NCI-H187 (cell line): ENCODE measurements at places on chromosomes 3 and 15.

GRCh38 chr3:72077473-72078259, 292.7 kb upstream of the PROK2 start:
- no peak for DNase-seq

DNA sequence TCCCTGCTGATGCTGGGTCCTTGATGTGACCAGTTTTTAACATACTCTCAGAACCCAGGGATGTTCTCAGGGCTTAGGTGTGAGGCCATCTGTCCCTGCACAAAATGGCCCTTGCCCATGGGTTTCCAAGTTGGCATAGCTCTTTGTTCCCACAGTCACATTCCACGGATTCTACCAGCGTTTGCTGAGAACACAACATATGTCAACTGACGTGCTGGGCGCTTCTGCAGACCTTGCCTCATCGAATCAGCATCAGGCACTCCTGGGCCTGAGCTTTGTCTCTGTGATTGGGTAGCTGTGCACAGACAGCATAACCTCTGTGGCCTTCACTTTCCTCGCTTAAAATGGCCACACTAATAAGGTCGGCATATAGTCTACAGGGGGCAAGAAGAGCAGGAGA, 69.0 kb downstream of the MGLL start:
- no peak for DNase-seq

DNA sequence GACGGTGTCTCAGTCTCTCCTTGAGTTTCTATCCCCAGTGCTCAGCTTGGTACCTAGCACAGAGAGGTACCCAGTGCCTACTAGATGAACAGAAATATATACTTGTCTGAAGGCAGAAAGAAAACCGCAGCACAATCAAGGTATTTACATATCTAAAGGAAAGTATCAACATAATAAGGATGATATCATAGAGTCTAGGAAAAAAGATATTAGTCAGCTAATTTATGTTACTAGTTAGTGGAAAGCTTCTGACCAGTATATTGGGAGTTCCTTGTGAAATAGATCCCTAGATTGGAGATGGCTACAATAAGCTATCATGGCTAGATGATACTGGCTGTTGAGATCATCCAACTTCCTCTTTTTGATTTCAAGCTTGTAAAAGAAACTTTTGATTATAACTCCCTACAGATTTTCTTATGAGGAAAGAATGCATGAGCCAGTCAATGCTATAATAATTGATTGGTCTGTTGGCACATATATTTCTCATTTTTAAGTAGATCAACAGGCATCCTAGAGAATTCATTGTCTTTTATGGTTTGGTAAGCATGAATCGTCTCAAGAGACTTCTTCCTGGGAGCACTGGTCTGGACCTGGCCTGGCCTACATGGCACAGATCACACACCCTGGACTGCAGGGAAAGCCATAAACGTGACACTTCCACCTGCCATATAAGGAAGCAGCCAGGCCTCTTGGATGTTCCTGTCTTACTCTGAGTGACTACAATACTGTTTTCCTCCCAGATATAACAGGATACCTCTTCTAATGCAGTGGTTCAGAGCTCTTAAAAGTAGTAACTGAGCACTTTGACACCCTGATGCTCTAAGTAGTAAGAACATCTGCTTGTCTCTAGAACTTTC, 60.7 kb downstream of the IMPG2 start:
- DNase-seq = no peak

- no peak for DNase-seq
Observed at GRCh38 chr15:61935493-61935892, 124.8 kb downstream of the VPS13C start.

DNA sequence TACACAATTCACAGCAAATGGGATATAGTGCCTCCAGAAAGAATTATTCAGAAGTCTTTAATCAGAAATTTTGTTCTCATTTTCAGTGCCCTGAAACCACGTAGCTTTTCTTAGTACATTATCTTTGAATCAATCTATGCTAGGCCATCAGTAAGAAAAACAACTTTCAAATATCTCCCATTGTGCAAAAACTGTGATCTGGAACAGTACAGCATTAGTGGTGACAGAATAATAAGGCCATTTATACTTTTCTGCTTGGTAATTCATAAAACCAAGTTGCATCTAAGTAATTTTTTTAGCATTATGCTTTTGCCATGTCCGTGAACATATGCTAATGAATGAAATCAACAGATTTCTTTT, 35.4 kb upstream of the ZNF385D start:
- no peak for DNase-seq

GRCh38 chr3:158652463-158652862, 8.1 kb downstream of the GFM1 start:
- DNase-seq = no peak

GRCh38 chr3:65963787-65964677, 74.7 kb downstream of the MAGI1 start:
- no peak for DNase-seq

DNA sequence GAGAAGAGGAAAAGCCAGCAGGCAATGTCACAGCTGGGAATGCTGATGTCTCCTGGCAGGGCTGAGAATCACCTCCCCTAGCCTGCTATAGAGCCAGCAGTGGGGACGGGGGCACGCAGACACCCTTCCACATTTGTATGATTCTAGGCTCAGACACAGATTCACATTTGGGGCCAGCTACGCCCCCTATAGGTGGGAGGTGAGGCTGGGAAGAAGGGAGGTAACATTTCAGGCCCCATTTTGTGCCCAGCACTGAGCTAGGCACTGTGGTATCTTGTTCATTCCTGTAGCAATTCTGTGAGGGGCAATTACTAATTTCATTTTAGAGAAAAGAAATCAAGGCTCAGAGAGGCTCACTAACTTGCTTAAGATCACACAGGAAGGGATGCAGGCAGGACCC, 15.9 kb upstream of the ACAD9 start:
- DNase-seq = no peak

DNA sequence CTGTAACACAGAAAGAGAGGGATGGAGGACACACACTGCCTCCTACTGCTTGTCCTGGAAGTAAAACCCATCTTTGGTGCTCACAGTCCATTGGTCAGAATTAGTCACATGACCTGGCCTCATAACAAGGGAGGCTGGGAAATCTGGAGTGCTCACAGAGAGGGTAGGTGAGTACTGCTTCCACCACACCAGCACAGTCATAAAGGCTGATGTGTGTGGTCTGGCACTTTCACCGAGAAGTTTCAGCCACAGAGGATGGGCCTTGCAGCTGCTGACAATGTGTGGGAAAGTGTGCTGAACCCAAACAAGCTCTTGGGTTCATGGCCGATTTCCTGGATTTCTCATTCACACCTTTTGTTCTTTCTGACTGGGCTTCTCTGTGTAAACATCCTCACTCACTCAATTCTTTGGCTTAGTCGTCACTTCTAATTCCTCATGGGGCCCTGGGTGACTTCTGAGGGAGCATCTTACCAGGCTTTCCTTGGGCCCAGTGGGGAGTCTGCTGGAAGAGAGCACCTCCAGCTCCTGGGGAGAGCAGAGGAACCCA, 100.7 kb downstream of the ASB7 start:
- no peak for DNase-seq

- no peak for DNase-seq
Observed at GRCh38 chr3:175311946-175312345, 452.8 kb downstream of the NAALADL2 start.

DNA sequence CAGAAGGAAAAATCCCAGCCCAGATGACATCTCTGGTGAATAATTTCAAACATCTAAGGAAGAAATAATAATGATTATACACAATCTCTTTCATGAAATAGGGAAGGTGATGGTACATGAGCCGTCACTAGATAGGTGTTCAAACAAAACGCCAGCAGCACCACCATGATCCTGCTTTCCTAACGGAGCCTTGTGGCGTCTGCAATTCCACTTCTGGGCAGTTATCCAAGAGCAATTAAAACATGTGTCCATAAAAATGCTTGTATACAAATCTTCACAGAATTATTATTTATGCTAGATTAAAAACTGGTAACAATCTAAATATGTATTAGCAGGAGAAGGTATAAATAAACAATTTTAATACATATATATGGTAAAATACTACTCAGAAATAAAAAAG, 33.7 kb downstream of the RTP4 start:
- DNase-seq = no peak

- no peak for DNase-seq
Observed at GRCh38 chr15:89321521-89322410, 12.9 kb downstream of the POLG start.

- no peak for DNase-seq
Observed at GRCh38 chr3:12120374-12121140, 38.2 kb downstream of the TIMP4 start.

DNA sequence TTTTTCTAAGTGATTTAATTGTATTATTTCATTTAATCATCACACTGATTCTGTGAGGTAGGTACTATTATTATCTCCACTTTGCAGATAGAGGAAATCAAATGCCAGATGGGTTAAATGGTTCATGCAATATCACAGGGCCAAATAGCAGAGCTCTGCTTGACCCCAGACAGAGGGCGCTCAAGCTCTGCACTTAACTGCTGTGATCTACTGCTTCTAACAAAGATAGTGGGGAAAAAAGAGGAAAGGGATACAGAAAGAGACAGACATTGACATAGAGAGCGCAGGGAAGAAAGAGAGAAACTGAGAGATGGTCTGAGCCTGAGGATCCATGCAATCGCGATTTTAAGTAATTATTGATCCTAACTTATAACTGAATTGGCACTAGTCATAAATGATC, 279.1 kb upstream of the THRB start:
- peak; percentile 1 for DNase-seq

- DNase-seq = no peak
Observed at GRCh38 chr3:126375835-126376331, 18.7 kb upstream of the KLF15 start.

DNA sequence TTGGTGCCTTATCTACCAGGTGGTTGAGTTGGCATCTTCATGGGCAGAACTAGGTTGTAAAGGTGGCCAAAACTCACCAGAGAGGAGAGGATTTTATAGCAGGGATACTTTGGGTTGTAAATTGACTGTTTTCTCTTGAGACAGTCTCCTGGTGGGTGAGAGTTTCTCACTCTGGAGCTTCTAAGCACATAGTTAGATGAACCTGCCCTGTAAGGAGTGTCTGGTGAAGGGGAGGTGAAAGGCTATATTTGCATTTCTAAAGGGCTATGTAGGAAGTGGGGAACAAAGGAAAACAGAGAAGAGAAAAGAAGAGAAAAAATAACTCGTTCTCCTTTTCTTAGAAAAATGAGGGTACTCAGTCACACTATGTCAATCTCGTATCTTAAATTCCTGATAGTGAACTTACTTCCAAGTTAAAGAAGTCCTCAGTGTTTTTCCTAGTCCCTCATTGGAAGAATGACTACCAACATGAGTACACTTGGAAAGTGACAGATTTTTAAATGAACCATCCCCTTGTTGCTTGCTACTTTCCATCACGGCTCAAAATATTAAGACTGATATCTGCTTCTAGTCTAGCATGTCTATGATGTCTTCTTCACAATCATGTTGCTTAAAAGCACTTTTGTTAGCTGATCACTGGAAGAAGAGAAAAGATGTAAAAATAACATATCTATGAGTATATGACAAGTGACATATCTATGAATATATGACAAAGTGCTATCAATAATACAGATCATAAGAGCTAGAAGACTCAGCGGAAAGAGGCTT, 113.8 kb upstream of the P2RY1 start:
- no peak for DNase-seq

DNA sequence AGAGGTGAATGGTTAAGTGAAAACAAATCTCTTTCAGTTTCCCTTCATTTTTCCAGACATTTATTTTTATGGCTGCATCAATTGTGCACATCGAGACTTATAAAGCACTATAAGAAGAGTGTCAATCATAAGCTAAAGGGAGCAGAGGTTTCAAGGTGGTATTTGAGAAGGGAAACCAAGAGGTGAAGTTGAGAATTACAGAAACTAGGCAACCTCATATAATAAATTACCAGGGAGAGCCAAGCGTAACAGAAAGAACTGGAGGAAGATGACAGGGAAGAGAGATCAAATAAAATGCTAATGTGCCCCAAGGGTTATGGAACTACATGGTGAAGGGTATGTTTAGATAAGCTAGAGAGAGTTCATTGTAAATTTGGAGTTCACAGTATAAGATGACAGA, 6.3 kb upstream of the CCDC54 start:
- DNase-seq = no peak

GRCh38 chr3:48747015-48747615, 30.1 kb upstream of the IP6K2 start:
- no peak for DNase-seq

DNA sequence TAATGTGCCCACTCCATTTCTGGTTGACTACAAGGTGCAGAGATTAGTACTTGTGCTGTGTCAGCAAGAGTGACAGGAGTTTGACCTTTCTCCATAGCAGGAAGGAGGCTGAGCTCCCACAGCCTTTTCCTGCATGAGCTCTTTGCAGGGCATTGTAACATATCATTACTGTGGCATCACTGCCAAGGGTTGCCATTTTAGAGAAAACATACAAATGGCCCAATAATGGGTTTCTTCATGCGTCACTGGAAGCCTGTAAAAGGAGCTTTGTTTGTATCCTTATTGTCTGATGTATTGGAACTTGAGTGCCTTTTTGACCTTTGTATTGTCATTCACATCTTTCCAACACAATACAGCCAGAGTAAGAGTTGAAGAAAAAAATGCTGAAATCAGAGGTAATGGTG, 323.0 kb upstream of the CDIN1 start:
- no peak for DNase-seq

DNA sequence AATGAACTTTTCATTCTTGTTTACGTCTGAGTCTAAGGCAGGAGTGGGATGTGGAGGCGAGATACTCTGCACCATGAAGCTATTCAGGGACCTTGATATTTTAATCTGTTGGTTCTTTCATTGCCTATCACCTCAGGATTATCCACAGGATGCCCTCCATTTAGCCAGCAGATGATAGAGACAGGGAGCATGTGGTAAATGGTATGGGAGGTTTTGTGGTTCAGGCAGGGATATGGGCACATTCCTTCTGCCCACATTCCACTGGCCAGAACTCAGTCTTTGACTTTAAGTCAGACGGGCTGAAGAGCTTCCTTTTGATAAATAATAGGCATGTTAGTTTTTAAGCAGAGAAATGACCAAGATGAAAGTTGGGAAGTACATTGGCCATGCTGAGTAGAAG, 548.0 kb upstream of the CCDC54 start:
- DNase-seq = no peak

DNA sequence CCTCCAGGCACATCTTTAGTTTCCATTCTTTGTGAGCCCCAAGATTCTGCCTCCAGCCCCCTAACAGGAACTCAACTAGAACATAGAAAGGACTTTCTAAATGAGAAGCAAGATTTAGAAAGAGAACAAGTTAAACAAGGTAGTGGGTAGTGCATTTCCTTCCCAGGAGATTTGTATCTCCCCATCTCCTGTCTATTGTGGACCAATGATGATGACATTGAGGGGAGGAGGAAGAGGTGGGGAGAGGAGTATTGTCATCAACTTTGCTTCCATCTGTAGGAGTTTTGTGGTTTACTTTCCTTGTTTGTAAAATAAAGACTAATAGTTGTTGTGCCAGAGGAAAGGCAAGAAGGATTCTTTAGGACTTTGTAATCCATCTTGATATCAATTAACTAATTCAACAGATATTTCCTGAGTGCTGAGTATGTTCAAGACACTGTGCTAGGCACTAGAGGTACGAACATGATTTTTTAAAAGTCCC, 235.3 kb upstream of the ROPN1 start:
- no peak for DNase-seq

GRCh38 chr3:3628676-3629328, 170.4 kb upstream of the LRRN1 start:
- no peak for DNase-seq
